ENCODE measurements at places on chromosomes 2 and 18.

DNA sequence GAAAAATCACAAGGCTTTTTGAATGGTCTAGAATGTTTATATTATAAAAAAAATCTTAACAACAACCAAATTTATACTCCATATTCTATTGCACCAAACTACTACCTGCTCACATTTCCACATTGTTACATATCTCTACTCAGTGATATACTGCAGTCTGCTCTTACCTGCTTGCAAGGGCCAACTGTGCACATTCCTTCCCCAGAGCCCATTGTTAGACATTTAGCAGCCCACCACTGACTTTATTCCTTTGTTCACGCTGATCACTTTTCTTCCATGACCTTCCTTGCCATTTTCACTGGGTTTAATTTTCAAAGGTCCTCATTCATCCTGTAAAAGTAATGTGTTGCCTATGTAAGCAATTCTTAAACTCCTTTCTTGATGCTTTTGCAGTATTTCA is 109.7 kb upstream of the KCNJ3 start:
- DNase-seq: no peak

DNA sequence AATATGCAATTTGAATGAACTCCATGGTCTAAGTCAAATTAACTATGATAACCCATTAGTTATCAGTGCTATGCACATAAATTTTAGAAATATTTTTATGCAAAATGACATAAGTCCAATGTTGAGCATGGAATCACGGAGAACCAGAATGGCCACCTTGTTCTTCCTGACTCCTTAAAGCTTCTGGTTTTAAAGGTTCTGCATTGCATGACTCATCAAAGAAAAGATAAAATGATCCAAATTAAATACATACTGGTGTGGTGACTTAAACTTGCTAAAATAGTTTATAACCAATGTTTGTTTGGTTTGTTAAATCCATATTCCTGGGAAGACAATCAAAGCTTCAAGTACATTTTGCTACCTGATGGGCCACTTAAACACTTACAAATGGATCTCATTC is 1146.9 kb upstream of the NRXN1 start:
- no peak for DNase-seq

GRCh38 chr2:14304326-14304725 is 328.2 kb upstream of the LRATD1 start:
- no peak for DNase-seq

GRCh38 chr18:35682281-35682867 is 100.8 kb downstream of the GALNT1 start:
- no peak for DNase-seq

- no peak for DNase-seq
Measured at GRCh38 chr2:196268538-196269338, 97.4 kb upstream of the STK17B start.

DNA sequence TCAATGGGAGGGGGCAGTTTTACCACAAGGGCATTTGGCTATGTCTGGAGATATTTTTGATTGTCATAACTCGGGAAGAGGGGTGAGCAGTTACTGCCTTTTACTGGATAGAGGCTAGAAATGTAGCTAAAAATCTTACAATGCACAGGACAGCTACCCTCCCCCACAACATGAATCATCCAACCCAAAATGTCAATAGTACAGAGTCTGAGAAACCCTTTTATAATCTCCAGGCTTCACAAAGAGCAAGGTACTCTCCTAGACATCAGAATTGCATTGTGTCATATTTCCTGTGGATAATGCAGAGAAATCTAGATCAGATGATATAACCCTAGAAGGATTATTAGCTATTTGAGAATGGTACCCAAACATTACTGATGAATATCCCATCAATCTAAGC is 277.1 kb upstream of the NRP2 start:
- DNase-seq: no peak

DNA sequence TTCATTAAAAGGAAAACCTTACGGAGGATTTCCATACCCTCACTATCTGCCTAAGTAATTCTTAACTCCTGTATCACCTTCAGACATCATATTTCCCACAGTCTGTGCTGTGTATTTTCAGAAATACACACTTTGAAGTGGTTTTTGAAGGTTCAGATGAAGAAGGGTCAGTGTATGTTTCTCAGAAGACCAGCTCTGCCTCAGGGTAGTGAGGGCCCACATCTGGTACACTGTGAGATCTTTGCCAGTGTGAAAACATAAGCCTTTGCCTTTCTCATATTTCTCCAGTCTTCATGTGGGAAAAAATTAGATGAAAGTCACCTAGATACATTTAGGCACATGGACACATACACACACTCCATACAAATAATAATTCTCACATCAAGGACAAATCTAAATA is 408.4 kb downstream of the RIT2 start:
- DNase-seq: no peak

- no peak for DNase-seq
Measured at GRCh38 chr2:6945087-6945813, 28.0 kb downstream of the RNF144A start.

- no peak for DNase-seq
Measured at GRCh38 chr2:45009928-45010701, 863 bp upstream of the SIX2 start.

DNA sequence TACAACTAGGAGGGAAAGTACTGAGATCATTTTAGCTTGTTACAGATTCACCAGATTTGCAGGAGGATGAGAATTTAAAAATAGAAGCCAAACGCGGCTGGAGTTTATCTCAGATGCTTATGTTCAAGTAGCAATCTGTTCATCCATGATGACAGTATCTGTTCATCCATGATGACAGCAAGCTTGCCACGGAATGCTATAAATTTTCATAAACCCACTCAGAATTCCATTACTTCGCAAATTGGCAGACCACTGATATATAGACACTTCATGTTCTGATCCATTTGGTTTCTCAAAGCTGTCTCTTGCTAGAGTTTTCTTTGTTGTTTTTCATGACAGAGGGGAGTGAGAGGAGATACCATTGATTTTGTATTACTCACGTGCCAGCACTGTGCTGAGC is 84.2 kb downstream of the GAREM1 start:
- DNase-seq: no peak

DNA sequence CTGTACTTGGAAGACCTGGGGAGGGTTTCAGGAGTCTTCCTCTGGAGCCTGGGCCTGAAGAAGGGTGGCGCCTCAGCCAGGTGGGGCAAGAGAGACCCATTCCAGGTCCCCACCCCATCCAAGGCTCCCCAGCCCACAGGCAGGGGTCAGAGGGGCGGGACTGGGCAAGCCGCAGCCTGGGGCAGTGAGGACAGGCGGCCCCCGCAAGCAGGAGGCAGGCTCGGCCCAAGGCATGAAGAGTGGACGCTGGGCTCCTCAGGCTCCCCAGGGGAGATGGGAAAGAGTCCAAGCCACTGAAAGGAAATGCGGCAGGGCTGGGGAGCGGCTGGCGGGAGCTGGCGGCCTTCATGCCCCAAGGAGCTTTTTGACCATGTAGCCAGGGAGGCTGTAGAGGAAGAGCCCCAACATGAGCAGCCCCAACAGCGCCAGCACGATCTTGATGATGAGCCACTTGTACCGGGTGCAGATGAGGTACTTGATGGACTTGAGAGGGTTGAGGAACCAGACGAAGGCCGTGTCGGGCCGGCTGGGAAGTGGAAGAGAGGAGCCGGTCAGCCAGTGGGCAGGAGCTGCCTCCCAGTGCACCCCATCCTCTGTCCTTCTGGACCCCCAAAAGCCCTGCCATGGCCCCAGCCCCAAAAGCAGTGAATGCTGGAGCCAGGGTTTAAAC is 20.1 kb downstream of the OTOF start:
- no peak for DNase-seq

DNA sequence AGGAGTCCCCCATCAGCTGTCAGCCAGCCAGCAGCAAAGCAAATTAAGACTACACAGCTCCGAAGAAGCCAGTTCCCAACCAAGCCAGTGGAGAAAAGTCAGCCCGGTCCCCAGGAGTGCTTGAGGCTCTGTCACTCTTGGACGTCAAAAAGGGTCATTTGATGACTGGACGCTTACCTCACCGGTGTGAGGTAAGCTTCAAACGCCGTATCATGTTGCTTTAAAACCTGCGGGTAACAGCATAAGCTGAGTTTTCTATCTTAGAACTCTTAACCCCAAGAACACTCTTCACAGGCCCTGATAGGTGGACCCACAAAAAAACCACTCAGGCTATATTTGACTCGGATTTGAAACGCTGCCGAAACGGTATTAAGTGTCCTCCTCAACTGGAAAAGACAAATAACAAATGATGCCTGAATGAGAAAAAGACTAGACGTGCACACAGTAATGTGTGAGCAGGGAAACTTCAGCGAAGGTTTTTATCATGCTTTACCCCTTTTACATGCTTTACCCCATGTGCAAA is 682 bp upstream of the LNPK start:
- no peak for DNase-seq

DNA sequence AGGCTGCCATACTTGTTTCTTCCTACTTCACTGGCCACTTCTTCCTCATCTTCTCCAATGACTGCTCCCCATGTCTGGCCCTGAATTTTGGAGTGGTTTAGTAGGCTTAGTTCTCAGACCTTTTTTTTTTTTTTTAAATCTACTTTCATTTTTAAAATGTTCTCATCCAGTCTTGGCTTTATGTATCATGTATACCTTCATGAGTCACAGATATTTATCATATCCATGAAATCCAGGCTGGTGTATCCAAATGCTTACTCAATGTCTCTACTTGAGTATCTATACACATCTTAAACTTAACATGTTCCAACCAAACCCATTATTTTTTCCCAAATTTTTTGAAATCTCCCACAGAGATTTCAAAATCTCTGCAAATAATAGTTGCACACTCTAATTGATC is 26.3 kb upstream of the CFAP36 start:
- DNase-seq: no peak

GRCh38 chr2:157741819-157742484 is 113.3 kb upstream of the ACVR1C start:
- DNase-seq: no peak

DNA sequence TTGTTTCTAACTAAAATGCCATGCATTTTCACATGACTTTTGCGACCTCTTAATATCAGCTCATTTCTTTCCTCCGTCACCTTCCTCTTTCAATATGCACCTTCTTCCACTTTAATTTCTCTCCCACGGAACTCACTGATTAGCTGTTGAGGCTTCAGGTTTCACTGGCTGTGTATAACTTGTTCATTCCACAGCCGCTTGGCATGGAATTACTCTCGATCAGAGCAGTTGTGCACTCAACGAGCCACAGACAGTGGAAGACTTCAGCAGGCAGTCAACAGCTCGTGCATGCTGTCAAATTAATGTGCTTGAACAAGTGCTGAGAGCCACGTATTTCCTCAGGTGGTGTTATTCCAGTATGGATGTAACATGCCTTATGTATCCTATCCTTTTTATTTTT is 491.2 kb upstream of the DDX18 start:
- no peak for DNase-seq

DNA sequence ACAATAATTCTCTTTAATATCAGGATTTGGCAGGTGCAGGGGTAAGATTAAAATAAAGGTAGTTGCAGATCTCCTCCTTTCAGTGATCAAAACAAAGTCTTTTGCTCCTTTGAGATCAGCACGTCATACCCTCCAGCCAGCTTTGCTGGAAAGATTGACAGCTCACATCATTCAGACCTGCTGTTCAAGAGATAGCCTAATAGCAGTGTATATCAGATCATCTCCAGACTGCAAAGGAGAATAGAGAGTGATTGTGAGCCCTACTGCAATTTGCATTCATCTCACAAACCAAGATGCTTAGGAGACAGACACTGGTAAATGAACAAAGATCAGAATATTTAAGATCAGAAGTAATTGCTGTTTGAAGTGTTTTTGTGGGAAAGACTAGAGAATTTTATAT is 135.8 kb upstream of the DSEL start:
- DNase-seq: no peak

DNA sequence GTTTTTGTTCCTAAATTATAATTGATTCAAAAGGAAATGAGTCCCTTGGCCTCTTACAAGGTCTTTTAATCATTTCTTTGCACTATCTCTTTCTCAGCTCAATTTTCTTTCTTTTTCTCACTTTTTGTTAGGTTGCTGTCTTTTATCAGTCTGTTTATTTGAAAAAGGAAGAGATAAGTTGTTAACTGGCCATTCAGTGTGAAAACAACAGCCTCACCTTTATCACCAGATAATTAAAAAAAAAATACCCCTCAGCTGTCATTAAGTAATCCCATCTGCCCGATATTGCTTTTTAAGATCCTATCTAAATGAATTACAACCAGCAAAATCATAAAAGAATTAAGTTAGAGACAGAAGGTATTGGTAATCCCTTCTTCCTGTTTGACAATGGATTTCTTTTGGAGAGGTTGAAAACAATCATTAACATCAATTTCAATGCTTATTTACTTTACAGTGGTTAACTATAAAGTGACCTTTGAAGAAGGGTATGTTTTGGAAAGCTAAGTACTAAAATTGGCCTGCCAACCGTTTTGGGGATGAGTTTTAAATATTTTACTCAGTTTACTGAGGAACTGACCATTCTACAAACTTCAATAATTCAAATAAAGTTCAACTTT is 104.9 kb downstream of the TGIF1 start:
- no peak for DNase-seq

GRCh38 chr2:240803191-240803590 is 16.8 kb downstream of the KIF1A start:
- no peak for DNase-seq

DNA sequence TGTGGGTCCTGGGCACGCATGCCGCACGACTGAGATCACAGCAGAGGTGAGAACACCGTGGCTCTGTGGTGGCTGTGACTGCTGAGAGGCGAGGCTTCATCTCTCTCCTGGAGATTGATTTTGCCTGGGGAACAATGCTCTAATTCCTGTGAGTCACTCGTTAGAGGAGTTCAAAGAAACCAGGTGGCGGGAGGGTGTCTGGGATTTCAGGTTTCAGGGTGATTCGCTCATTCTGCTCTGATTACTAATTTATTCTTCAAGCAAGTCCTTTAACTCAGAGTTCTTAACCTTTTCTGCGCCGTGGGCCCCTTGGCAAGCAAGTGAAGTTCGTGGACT is 56.3 kb downstream of the GLI2 start:
- DNase-seq: no peak
